Kidney tubule cell (primary cell): ENCODE measurements at places on chromosomes 2 and 18.

GRCh38 chr18:29594493-29594892, 1417.6 kb upstream of the CDH2 start:
- no peak for DNase-seq

GRCh38 chr18:40738321-40738880, 1216.6 kb upstream of the PIK3C3 start:
- DNase-seq, result no peak

DNA sequence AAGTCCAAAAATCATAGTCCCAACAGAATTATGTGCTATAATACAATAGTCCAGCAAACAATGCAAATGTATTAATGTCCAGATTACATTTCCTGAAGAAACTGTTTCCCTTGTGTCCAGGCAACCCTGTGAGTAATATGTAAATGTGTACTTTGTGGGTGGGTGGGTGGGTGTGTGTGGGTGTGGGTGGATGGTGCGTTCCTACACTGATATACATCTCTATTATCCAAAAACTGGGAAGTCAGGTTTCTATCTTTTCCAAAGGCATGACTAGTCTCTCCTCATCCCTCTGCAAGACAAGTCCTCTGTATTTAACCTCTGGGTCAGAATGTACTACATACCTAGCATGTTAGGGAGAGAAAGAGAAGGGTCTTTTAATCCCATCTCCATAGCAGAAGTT, 71.6 kb downstream of the LNPK start:
- DNase-seq, result no peak

- no peak for DNase-seq
These were observed 216.1 kb upstream of the RAB6C start for GRCh38 chr2:129763190-129763846.

- no peak for DNase-seq
These were observed 29.3 kb downstream of the MERTK start for GRCh38 chr2:111927723-111928122.

- no peak for DNase-seq
These were observed 32.1 kb upstream of the DOCK10 start for GRCh38 chr2:225074366-225074765.

DNA sequence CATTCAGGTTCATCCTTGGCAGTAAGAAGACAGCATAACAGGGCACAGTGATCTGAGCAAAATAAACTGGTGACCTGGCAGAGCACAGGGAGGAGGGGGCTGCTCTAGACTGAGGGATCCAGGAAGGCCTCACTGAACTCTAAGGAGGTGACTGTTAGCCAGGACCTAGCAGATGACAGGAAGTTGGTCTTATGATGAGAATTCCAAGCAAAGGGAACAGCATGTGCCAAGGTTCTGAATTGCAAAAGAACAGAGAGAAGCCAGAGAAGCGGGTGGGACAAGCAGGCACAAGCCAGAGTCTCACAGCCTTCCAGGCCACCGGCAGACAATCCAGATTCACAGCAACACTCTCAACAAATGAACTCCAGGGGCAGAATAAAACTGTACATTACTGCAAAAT, 152.7 kb upstream of the PTPRM start:
- no peak for DNase-seq

GRCh38 chr2:110688594-110689091, 10.8 kb upstream of the BUB1 start:
- DNase-seq, result peak; percentile 72

- no peak for DNase-seq
These were observed 37.4 kb downstream of the RTN4 start for GRCh38 chr2:55012672-55013484.

- DNase-seq, result no peak
These were observed 19.1 kb downstream of the RAMP1 start for GRCh38 chr2:237878321-237879057.

GRCh38 chr2:13652531-13653313, 936.0 kb downstream of the TRIB2 start:
- peak; percentile 54 for DNase-seq

DNA sequence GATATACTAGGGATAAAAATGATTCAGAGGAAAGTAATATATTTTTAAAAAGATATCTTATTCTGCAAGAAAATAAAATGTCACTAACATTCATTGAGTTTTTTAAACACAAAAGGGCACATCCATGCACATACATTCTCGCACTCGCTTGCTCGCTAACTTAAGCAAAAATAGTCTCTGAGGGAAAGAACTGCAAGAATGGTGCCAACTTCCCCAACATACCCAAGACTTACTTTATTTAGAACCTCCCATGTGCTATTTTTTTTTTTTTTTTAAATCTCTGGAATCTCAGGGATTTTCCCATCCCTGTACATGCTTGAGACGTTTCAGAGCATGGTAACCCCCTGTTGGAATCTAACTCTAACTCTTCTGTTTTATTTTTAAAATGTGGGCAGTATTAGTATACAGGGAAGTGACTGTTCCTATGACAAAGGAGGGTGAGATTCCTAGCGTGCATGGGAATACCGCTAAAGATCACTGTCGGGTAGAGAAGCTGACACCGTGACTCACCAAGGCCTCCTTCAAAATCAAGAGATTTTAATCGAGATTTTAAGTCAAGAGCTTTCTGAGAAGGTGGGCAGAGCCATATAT, 187.9 kb upstream of the ZEB2 start:
- peak; percentile 87 for DNase-seq

GRCh38 chr2:62774555-62775366, 69.2 kb downstream of the EHBP1 start:
- DNase-seq, result peak; percentile 51

GRCh38 chr2:226892729-226893128, 56.9 kb downstream of the RHBDD1 start:
- no peak for DNase-seq

DNA sequence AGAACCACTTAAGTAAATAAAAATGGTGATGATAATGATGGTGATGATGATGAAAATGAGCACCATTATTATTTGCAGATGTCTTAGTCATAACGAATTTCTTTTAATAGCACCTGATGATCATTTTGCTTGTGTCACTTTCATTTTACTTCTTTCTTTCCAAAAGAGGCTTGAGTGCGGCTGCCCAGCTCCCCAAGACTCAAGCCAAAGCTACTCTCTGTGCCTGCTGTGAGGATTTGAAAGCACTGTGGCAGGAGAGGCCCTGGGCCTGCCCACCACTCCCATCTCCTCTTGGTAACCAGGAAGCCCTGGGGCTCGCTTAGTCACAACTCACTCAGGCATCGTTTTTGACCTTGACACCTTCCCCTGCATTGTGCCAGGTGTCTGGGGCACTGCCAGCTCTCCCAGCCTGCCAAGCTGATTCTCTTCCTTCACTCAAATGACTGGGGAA, 41.2 kb downstream of the RPL37A start:
- DNase-seq, result peak; percentile 93

GRCh38 chr2:104434318-104434792, 419.6 kb upstream of the POU3F3 start:
- DNase-seq, result peak; percentile 94

- DNase-seq, result peak; percentile 56
These were observed 7.8 kb upstream of the PRKAG3 start for GRCh38 chr2:218839430-218839829.

DNA sequence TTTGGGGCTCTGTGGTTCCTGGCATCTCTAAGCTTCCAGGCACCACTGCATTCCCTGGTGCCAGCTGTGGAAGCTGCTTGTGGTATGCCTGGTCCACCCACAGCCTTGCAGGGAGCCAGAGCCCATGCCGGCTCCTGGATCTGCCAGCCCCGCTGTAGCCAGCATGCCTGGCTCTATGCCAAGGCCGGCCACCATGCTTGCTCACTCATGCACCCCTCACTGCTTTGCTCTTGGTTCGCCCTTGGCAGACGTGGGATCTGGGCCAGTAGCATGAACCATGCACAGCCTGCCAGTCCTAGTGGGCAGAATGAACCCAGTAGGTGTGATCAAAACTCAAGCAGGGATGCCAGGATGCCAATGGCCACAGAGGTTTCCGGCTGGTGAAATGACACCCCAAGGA, 634.2 kb upstream of the TMEFF2 start:
- no peak for DNase-seq

DNA sequence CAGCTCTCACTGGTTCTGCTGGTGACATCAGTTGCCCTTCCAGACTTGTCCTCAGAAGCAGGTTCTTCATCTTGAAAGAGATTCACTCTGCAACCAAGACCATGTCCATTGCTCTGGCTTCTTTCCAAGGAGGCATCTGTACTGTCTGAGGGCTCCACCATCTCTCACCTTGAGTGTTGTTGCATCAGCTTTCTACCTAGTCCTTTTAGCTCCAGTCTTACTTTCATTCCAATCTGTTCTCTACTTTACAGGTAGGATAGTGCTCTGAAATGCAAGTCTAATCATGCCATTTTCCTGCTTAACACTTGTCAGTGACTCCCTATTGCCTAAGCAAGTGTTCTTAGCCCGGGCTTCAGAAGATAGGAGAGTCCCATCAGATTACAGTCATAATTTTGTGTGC, 117.7 kb downstream of the EN1 start:
- no peak for DNase-seq

DNA sequence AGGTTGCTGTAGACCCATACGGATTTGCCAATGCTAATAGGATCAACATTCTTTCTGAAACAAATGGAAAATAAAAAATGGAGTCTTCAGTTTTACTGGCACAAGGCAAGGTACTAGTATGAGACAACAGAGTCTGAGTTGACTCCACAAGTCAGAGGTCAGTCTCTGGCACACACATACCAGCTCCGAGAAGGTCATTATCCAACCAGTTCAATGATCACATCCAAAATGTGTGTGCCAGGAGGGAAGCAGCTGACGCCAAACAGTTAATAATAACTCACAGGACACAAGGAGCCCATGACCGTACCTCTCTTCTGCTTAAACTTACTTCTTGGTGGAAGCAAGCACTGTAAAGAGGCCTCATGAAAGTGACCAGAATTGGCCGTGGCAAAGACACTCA, 528.6 kb downstream of the ZNF516 start:
- DNase-seq, result no peak

DNA sequence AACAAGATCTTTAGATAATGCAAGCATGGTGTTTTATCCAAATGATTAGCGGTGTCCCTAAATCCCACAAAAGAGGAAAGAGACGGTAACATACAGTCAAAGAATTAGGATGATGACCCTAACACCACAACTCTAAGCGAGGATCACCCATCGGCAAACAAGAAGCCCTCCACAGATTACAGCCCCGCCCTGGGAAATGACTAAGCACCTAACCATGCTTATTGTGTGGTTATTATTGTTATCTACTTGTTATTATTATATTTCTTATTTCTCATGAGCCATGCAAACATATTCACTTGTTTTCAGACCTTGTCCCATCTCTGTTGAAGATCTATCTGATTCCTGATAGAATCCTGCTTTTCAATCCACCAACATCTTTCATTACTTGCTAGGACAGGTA, 651.3 kb downstream of the NYAP2 start:
- no peak for DNase-seq

- peak; percentile 35 for DNase-seq
These were observed 7.4 kb downstream of the NFATC1 start for GRCh38 chr18:79402977-79403722.

DNA sequence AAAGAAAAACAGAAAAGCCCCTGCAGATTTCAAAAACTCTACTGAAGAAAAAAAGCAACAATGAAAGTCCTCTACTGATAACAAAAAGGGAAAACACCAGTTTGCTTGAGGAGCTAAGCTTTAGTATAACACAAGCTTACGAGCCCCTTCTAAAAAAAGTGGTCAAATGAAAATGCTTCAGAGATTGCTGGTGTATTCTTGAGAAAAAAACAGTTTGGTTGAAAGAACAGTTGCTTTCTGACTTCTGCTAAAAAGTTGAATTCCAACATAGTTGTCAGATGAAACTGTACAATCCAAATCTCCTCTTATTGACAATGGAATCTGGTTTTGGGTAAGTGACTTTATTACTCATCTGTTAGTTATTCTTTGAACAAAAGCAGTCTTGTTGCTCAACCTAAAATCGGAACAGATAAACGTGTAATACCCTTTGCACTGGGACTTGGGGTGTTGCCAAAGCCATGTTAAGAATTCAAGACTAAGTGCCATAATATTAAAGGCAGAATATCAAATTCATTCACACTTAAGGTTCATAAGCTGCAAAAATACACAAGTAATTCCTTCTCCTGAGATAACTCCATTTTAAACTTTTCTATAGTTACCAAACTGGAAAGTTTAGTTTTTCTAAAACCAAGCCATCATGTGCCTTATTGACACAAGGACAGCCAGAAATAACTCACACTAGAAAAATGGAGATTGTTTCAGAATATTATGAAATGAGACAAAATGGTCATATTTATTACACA, 45.3 kb upstream of the SPAG16 start:
- peak; percentile 90 for DNase-seq

- DNase-seq, result no peak
These were observed 41.4 kb upstream of the ID2 start for GRCh38 chr2:8640498-8640897.

DNA sequence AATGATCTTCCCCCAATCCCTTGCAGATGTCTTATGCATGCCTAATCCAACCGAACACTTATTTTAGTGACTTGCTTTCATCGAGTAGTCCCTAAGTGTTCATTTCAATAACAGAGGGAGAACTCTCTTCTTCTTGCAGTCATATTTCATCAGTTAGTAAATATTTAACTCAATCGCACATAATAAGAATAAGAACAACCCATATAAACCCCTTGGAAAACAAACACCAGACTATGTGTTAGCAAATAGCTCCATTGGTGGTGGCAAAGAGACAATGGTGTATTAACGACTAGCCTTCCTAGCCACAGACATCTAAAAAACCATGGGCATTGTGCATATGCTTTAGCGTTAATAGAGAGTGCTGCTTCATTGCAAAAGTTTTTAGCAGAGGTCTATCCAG, 725.8 kb downstream of the BCL11A start:
- DNase-seq, result no peak

- DNase-seq, result peak; percentile 44
These were observed 153.0 kb downstream of the ZFP36L2 start for GRCh38 chr2:43073401-43073825.

GRCh38 chr2:26344581-26345282, 1.2 kb upstream of the SELENOI start:
- DNase-seq, result peak; percentile 87

DNA sequence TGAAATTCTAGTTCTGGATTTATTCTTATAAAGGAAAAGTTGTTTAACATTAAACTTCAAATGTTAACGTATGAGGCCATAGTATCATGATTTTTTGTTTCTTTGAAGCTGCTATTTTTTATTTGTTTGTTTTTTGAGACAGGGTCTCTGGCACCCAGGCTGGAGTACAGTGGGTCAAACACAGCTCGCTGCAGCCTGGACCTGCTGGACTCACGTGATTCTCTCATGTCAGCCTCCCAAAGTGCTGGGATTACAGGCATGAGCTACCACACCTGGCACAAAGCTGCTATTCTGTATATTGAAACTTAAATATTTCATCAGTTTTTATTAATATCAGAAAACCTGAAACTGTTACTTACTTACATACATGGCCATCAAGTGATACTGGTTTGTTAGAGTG, 89.5 kb upstream of the RPRM start:
- DNase-seq, result no peak

- no peak for DNase-seq
These were observed 2.7 kb downstream of the MIB1 start for GRCh38 chr18:21743166-21743832.
